ENCODE measurements at places on chromosomes 12 and 14. TPM values are rescaled to one million over a fixed set of nuclear protein-coding genes. Genes with fewer than 3 reads are reported as not detected.

The ADAM21 gene
- total RNA-seq, result not detected

The MEG3 gene
- 466 TPM for total RNA-seq

The GALNT9 gene
- total RNA-seq, result 12.0 TPM

The BMAL2 gene
- 3.1 TPM for total RNA-seq

The FBXO21 gene
- 112 TPM for total RNA-seq

The PTPRQ gene
- total RNA-seq, result 19.0 TPM

The FBRSL1 gene
- total RNA-seq, result 18.7 TPM

The COL2A1 gene
- total RNA-seq, result 29.5 TPM
